ENCODE measurements at places on chromosomes 13 and 19.

DNA sequence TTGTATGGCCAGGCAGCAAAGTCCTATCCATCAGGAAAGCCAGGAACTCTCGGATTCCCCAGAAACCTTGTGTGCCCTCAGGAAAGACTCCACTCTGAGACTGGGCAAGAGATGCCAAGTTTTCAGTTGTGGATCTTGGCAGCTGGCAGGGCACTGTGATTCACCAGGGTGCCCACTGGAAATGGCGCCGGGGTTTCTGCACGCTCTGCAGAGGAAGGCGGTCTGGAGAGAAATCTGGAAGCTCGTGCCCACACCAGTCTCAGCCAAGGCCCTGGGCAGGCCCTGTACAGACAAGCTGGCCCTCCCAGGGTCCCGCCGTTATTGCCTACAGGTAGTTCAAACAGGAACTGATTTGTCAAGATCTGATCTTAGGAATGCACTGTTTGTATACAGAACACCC lies 4.9 kb downstream of the NAPA start:
- DNase-seq, result no peak

DNA sequence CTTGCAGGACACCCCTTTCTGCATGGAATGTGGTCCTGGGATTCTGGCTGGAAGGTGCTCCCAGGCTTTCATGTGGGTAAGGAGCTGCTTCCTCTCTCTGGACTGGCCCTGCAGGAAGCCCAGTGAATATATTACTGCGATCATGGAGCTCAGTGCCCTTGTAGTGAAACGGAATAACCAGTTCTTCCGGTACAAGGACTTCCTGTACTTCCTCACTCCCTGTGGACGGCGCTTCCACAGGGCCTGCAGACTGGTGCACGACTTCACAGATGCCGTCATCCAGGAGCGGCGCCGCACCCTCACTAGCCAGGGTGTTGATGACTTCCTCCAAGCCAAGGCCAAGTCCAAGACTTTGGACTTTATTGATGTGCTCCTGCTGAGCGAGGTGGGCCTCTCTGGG lies 8.0 kb downstream of the CYP4F8 start:
- DNase-seq, result no peak

DNA sequence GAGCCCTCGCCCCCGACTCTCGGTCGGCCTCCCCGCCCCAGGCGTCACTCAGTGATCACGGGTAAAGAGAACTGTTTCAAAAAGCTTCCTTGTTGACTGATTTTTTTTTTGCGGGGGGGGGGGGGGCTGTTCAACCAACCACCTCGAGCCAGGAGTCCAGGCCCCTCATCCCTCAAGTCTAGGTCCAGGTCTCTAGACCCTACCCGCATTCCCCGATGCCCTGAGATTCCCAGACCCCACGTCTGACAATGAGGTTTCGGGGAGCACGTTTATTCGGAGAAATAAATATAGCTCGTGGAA lies 4.3 kb downstream of the HRC start:
- DNase-seq, result no peak

GRCh38 chr19:4889034-4889815 lies 13.5 kb downstream of the ARRDC5 start:
- DNase-seq, result no peak

DNA sequence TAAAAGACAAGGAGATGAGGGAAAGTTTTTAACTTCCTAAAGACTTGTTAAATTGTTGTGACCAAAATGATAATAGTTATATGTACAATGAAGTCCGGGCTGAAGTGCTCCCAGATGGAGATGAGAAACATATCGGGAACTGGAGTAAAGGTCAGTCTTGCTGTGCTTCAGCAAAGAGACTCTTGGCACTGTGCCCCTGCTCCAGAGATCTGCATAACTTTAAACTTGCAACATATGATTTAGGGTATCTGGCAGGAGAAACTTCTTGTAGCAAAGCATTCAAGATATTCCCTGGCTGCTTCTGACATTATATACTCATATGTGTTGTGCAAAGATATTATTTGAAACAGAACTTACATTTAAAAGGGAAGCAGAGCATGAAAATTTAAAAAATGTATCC lies 786.6 kb upstream of the SLITRK6 start:
- DNase-seq, result no peak

DNA sequence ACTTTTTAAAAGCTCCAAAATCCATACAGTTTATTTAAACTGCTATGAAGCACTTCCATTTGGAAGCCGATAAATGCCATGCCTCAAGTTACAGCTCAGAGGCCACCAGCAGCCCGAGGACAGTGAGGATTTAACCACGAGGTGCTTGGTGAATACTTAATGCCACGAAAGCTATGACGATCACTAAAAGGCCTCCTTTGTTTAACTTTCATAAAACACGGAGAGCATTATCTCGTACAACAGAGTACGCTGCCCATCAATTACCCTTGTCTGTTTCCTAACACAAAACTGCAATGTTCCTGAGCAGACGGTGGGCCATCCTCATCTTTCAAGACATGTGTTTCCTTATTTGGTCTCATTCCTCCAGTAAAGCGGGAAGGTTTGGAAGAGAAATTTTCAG lies 58.4 kb downstream of the PEPD start:
- DNase-seq, result no peak

DNA sequence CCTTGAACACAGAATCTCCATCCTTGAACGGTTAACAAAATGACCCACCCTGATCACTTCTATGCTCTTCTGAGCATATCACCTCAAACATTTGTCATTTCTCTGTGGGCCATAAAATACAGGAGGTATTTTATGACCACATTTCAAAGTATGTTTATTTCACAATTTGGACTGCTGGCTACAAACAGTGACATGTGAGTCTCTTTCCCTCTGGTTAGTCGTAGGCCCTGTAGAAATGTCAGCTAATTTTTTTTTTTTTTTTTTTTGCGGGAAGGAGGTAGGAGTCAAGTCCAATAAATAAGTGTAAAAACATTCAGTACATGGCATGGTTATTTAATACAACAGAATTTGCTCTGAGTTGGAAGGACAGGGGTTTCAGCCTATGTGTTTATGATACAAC lies 70.7 kb downstream of the FOXO1 start:
- DNase-seq, result no peak

DNA sequence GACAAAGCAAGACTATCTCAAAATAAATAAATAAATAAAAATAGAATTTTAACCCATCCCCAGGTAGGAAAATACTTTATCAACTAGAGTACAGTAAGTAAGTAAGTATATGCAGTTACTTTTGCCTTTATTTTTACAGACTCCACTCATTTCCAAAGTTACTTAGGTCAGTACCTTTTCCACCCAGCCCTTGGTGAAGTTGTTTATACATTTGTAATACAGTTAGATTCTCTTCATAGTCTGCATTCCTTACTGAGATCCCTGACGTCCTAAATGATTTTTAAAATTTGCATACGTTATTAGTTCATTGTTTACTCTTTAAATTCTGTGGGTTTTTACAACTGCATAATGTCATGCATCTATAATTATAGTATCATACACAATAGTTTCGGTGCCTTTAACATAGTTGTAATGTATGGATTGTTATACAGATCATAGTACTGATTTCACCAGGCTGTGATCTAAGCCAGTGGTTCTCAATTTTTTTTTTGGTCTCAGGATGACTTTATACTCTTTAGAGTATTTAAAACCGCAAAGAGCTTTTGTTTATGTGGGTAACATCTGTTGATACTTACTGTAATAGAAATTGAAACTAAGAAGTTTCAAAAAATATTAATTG lies 10.4 kb downstream of the SETDB2 start:
- DNase-seq, result peak; percentile 21

- DNase-seq, result no peak
Observed at GRCh38 chr19:46610413-46610775, 9.3 kb downstream of the CALM3 start.

DNA sequence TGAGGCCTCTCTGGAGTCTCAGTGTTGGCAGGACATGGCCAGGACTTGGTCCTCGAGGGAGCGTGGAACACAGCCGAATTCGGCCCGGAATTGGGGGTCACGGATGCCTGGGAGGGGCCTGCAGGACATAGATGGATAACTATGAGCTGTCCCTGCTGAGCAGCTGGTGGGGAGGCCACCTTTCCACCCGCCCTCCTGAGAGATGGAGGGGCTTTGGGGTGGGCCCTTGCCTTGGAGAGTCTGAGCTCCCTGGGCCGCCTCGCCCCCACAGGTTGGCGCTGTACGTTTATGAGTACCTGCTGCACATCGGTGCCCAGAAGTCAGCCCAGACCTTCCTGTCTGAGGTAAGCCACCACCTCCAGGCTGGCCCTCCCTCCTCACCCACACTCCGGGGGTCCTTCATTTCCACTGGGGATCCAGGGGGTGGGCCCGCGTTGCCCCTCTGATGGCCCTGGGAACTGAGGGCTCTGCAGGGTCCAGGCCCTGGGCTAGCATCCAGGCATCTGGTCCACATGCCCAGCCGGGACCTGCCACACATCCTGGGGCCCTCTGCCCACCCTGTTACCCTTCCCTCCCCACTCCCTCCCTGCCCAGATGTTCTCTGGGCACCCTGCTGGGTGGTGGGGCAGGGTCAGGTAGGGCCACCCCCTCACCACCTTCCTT lies 8.0 kb downstream of the SSBP4 start:
- DNase-seq, result peak; percentile 43

DNA sequence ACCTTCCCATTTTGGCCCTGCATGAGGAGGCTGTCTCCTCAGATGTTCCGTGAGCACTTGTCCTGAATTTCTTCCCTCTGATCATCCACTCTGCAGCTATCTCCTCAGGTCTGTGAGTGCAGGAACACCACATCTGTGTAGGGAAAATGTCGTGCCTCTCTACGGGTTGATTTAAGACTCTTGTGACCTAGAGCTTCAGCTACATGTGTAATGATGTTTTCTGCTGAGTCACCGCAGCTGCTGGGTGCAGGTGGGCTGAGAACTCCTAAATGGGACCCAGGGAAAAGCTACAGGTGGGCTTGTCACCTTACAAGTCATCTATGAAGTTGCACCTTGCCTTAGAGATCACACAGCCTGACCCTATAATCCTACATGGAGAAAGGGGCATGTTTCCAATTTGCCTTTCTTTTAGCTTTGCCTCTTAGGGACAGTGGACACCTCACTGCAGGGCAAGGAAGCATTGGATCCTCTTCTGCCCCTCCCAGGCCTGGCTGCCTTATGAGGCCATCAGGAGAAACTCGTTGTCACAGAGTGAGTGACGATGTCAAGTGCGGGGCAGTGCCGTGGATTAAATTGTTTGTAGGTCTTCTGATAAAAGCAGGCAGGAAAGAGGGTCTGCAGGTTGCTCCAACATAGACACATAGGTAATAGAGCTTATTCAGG lies 122.3 kb downstream of the DNAJC15 start:
- no peak for DNase-seq

DNA sequence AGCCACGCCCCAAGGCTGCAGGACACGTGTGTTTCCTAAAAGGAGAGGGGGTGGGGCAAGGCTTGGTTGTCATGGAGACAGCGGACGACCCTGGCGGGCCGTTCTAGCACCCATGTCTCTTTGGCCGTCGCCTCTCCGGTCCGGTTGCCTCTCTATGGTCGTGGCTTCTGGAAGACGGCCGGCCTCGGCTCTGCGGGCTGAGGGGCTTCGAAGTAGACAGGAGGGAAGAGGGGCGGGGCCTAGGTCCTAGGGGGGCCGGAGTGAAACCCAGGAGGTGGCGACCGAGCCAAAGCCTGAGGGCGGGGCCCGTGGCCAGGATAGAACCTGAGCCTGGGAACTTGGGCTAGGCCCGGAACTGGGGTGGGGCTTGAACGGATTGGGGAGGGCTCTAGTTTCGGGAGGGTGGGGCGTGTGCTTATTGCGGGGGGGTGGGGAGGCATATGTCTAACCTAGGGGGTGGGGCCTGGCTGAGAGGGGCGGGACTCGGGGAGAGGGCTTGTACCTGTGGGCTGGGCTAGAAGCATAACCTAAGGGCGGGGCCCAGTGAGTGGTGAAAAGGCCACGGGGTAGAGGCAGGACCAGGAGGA lies 750 bp upstream of the SLC27A1 start:
- no peak for DNase-seq

DNA sequence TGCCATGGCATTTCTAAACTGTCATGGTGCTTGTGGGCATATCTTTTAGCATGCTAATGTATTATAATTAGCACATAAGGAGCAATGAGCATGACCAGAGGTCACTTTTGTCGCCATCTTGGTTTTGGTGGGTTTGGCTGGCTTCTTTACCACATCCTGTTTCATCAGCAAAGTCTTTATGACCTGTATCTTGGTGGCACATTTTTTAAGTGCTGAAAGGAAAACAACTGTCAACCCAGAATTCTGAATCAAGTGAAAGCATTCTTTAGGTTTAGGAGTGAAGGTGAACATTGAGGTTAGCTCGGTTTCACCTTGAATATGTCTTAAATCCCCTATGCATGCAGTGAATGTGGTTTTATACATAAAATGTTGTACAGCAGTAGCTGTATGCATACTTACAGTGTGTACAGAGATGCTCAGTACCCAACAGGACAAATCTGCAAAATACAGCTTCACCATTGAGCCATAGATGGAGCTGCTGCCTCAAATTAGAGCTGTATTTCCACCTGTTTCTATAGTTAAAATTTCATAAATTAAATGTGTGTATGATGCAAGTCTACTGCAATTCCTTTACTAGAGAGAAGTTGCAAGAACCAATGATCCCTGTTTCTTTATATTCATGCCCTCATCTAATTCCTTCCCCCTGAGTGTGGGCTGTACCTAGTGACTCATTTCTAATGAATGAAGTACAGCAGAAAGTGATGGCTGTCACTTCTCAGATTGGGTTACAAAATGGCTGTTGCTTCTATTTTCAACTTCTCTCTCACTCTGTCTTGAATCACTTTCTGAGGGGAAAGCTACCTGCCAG lies 25.2 kb upstream of the IGSF23 start:
- no peak for DNase-seq

DNA sequence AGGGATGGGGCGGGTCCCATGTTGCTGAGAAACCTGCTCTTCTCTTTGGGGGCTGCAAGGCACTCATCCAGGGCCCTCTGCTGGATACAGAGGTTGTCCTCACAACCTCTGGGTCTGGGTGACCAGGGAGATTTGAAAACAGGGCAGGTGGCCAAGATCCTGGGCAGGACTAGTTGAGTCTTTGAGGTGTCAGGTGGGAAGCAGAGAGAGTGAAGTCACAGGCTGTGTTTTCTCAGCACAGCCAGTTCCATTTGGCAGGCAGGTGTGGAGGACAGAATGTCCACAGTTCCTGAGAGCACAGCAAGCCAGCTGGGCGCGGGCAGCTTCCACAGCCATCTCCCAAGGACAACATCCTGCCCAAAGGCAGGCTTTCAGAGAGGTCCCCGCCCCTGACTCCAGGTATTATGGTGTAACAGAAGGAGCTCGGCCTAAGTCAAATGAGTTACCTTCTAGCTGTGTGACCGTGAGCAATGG lies 118.8 kb downstream of the NUFIP1 start:
- DNase-seq, result no peak

DNA sequence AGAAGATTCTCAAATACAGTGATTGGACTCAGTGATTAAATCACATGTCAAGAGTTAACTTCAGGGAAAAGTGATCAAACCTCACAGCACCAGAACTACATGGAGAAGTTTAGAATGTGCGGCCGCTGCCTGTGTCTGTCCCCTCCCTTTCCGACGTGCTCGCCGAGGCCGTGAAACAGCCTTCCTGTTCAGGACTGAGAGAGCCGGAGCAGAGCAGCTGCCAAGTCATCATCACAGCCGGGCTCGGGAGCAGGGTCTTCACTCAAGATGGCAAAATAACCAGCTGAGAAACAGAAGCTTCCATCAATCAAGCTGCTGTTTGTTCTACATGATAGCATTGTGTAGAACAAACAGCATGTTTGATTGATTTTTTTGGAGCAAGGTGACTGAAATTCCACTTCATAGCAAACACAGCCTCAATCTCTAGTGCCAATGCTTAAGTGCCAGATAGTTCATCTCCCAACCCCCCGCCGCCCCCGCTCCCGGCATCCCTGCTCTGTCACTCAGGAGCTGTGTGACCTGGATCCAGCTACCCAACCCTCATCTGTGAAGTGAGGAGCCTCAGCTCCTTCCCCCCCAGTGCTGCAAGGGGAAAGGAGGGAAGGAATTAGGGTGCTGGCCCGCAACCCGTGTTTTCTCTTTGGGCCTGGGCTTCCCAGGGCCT lies 70.6 kb downstream of the HSPH1 start:
- DNase-seq, result no peak
